ENCODE measurements at places on chromosomes 7 and 10. TPM values are rescaled to one million over a fixed set of nuclear protein-coding genes. Genes with fewer than 3 reads are reported as not detected.
A peak's percentile ranks its signal among the peaks of the same experiment; 100 is the strongest.

GRCh38 chr7:154433632-154434598 is 381.7 kb downstream of the DPP6 start:
- H3K27me3 ChIP-seq, result no peaks in the 10 kb centered on the region
- no peaks in the 10 kb centered on the region for H3K36me3 ChIP-seq
- H3K4me3 ChIP-seq, result no peak overlapping the region

- no peaks in the 10 kb centered on the region for H3K36me3 ChIP-seq
- H3K4me3 ChIP-seq, result no peak overlapping the region
- H3K27ac ChIP-seq, result no peak overlapping the region
Observed at GRCh38 chr10:78780551-78780961, 288.2 kb upstream of the ZMIZ1 start.

DNA sequence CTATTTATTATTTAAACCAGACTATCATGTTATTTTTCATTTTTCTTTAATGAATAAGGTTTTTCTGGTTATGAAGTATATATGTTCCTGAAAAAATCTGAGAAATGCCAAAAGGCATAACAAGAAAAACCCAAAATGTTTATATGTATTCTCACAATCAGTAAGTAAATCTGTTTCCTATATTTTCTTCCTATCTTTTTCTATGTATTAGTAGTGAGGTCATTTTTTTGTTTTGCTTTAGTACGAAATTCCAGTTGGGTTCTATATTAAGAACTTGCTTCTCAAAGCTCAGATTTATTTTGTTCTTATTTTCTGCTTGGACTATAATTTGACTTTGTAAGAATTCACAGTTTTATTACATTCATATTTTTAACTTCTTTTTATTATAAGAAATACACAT is 287.5 kb upstream of the NFE2L3 start:
- H3K27ac ChIP-seq, result no peak overlapping the region
- H3K4me3 ChIP-seq, result no peak overlapping the region
- H3K36me3 ChIP-seq, result peaks cover 2% of the 10 kb centered on the region
- peaks cover 23% of the 10 kb centered on the region for H3K4me1 ChIP-seq

GRCh38 chr10:124091646-124092249 is 1.6 kb downstream of the CHST15 start:
- peaks cover 63% of the 10 kb centered on the region for H3K4me1 ChIP-seq
- H3K36me3 ChIP-seq, result peaks cover 3% of the 10 kb centered on the region
- DNase-seq, result no peak
- H3K27ac ChIP-seq, result peak overlapping the region; percentile 70

HOXA11 gene
- not detected for total RNA-seq

DNA sequence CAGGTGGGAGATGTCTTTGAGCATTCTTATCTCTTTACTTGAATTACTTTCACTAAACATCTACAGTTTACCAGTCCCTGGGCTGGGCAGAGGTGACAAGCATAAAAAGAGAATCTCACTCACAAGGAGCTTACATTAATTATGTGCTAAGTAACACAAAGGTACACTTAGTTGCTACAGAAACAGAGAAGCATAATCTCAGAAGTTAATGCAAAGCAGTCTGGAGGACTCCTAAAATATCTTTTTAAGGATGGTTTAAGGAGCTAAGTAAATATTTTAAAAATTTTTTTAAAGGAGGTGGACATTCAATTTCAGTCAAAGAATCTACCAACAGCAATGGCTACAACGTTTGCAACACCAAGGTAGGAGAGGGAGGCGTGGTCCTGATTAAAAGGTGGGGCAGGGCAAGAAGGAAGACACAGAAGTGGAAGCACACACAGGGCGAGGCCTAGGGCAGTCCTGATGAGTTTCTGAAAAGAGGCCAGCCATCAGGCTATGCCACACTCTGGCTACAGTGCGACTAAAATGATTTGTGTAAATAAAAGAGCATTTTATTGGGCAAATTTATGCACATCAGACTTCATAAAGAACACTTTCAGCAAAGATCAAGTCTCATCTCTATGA is 5.3 kb downstream of the LARP4B start:
- H3K27me3 ChIP-seq, result no peaks in the 10 kb centered on the region
- DNase-seq, result no peak
- H3K36me3 ChIP-seq, result no peaks in the 10 kb centered on the region
- H3K27ac ChIP-seq, result no peak overlapping the region
- peaks cover 51% of the 10 kb centered on the region for H3K4me1 ChIP-seq

DNA sequence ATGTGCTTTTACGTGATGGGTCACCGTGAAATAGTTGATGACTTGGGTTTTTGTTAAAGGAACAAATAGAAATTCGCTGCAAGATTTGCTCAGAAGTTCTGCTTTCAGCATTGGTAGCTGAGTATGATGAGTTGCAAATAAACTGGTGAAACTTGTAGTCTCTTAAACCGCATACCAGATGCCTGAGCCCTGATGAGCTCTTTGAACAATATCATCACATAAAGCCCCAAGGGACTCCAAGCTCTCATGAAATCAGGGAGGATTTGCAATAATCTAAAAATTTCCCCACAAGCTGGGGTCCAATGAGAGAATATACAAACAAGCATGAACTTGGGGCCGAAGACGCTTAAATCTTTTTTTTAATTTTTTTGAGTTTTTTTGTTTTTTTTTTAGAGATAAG is 312.4 kb downstream of the CALN1 start:
- H3K27me3 ChIP-seq, result no peaks in the 10 kb centered on the region
- H3K4me1 ChIP-seq, result no peaks in the 10 kb centered on the region
- H3K4me3 ChIP-seq, result no peak overlapping the region
- no peaks in the 10 kb centered on the region for H3K36me3 ChIP-seq
- DNase-seq, result no peak
- no peak overlapping the region for H3K27ac ChIP-seq

GRCh38 chr7:6159097-6159483 is 113.3 kb downstream of the CYTH3 start:
- H3K27ac ChIP-seq, result peak overlapping the region; percentile 78
- peaks cover 29% of the 10 kb centered on the region for H3K36me3 ChIP-seq
- H3K4me1 ChIP-seq, result peaks cover 6% of the 10 kb centered on the region
- H3K4me3 ChIP-seq, result no peak overlapping the region

DNA sequence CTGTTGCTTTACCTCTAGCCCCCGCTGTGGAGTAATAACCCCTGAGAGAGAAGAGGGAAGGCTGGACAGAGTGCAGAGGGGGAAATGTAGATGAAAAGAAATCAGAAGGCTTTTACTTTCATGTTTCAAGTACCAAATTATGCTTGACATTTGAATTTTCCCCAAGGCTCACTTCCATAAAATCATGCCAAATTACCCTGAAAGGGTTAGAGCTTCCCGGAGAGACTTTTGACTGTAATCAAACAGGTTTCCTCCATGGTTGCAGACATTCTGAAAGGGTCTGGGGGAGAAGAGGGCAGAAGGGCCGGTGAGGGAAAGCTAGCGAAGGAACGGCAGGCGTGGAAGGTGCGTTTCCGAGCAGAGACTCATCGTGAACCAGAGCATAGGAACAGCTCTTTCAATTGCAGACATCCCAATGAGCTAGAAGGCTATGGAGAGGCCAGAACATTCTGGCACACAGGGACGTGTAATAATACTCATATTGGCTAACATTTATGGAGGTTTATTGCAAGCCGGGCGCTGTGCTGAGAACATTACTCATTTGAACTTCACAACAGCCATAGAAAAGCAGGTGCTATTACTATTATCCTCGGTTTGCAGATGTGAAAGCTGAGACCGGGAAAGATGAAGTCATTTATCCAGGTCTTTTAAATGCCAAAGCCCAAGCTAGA is 620.8 kb upstream of the AUTS2 start:
- H3K4me3 ChIP-seq, result no peak overlapping the region
- H3K36me3 ChIP-seq, result no peaks in the 10 kb centered on the region
- DNase-seq, result no peak
- no peak overlapping the region for H3K27ac ChIP-seq
- H3K27me3 ChIP-seq, result peaks cover 4% of the 10 kb centered on the region
- H3K4me1 ChIP-seq, result peaks cover 10% of the 10 kb centered on the region

GRCh38 chr10:97631098-97631497 is 2.2 kb downstream of the MORN4 start:
- no peak overlapping the region for H3K27ac ChIP-seq
- no peaks in the 10 kb centered on the region for H3K27me3 ChIP-seq
- H3K4me1 ChIP-seq, result peaks cover 16% of the 10 kb centered on the region
- no peaks in the 10 kb centered on the region for H3K36me3 ChIP-seq
- no peak overlapping the region for H3K4me3 ChIP-seq
- no peak for DNase-seq

DNA sequence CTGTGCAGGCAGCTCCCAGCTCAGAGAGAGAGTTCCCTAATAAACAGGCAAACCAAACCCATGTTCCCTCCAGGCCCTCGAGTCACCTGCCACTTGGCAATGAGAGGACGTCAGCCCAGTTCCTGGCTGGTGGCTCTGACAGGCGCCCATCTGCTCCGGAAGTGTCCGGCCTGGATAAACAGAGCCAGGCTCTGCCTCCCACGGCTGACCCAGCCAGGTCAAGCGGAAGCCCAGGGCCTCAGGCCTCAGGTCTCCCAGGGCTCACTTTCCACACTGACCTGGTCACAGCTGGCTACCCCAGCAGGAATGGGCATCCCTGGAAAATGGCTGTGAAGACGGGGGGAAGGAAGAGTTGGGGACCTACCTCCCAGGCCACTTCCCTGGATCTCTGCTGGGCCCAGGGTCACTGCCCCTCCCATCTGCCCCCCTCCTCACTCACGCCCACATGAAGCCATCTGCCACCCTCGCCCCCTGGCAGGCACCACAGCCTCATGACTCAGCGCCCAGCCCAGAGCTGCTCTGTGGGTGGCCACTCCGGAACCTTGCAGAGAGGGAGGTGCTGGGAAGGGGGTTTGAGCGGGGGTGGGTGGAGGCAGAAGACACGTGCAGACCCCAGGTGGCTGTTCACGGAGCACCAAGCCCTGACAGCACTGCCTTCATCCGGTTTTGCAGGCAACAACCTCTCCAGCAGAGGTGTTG is 37.4 kb upstream of the DUSP5 start:
- peak overlapping the region; percentile 76 for H3K27ac ChIP-seq
- H3K27me3 ChIP-seq, result no peaks in the 10 kb centered on the region
- no peak overlapping the region for H3K4me3 ChIP-seq
- DNase-seq, result peak; percentile 88
- H3K36me3 ChIP-seq, result no peaks in the 10 kb centered on the region

DNA sequence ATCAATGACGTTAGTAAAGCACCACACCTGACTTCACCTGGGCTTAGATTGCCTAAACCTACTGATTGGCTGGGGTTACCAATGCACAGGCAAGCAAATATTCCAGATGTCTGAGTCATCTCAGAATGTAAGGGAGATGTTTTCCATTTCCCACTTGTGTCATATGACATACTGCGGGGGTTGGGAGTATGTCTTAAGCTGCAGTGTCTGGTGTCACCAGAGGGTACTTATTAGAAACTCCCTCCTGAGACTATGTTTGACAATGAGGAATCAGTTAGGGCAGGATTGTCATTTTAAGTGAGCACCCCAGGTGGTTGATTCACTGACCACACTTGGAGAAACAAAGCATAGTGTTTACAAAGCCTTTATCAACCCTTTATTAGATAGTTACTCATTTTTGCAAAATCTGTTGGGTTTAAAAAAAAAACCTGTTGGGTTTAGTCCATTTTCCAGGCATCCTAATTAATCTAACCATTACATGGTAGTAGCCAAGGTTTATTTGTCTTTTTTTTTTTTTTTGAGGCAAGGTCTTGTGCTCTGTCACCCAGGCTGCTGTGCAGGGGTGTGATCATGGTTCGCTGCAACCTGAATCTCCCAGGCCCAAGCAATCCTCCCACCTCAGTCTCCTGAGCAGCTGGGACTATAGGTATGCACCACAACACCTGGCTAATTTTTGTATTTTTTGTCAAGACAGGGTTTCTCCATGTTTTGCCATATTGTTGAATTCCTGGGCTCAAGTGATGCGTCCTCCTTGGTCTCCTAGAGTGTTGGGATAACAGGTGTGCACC is 72.5 kb downstream of the CDK6 start:
- H3K27me3 ChIP-seq, result no peaks in the 10 kb centered on the region
- H3K4me3 ChIP-seq, result no peak overlapping the region
- H3K4me1 ChIP-seq, result peaks cover 82% of the 10 kb centered on the region

WDR37 gene
- total RNA-seq, result 13.6 TPM

GRCh38 chr10:21355591-21356011 is 169.9 kb downstream of the SKIDA1 start:
- no peaks in the 10 kb centered on the region for H3K27me3 ChIP-seq
- H3K36me3 ChIP-seq, result no peaks in the 10 kb centered on the region
- H3K27ac ChIP-seq, result no peak overlapping the region
- H3K4me3 ChIP-seq, result no peak overlapping the region
- DNase-seq, result no peak

PRLHR gene
- total RNA-seq, result not detected

CFAP70 gene
- 0.86 TPM for total RNA-seq

DNA sequence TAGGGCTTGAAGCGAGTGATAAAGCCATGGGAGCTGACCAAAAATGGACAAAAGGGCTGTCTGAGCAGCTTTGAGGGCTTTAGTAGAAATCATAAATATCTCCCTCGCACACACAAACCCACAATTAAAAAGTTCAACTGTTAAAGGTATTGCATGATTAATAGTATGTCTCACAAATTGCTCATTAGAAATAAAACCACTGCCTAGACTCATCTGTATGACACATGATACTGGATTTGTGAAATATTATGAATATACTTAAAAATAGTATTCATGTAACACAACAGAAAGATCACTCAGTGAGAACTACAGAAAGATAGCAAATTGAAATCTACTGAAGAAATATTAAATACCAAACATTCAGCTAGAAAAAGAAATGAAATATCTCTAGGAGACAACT is 11.9 kb upstream of the PTPN12 start:
- H3K36me3 ChIP-seq, result no peaks in the 10 kb centered on the region
- no peak overlapping the region for H3K4me3 ChIP-seq
- no peaks in the 10 kb centered on the region for H3K27me3 ChIP-seq
- no peaks in the 10 kb centered on the region for H3K4me1 ChIP-seq
- no peak overlapping the region for H3K27ac ChIP-seq

RAMP3 gene
- total RNA-seq, result not detected

FBXL13 gene
- 0.83 TPM for total RNA-seq

GRCh38 chr10:74081192-74081803 is 69.3 kb downstream of the AP3M1 start:
- no peaks in the 10 kb centered on the region for H3K27me3 ChIP-seq
- no peak for DNase-seq
- no peak overlapping the region for H3K4me3 ChIP-seq
- H3K36me3 ChIP-seq, result peaks cover 16% of the 10 kb centered on the region
- peak overlapping the region; percentile 90 for H3K27ac ChIP-seq

DNA sequence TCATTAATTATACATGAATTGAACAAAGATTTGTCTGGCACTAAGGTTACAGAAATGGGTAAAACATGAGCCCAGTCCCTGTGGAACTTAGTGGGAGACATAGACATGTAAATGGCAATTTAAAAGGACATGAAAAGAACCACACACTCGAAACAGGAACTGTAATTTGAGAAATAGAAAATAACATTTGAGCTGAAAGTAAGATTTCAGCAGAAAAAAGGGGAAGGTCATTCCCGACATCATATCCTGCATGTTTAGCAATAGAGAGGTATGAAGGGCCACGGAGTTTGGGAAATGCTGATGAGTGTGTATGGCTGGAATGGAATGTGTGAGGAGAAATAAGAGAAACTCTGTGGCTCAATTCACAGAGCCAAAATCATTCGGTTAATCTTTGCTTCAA is 175.4 kb upstream of the AHR start:
- no peak for DNase-seq
- peak overlapping the region; percentile 49 for H3K4me3 ChIP-seq
- no peaks in the 10 kb centered on the region for H3K36me3 ChIP-seq
- peaks cover 21% of the 10 kb centered on the region for H3K4me1 ChIP-seq

GRCh38 chr10:16611037-16611436 is 89.4 kb upstream of the C1QL3 start:
- no peak for DNase-seq
- H3K36me3 ChIP-seq, result peaks cover 3% of the 10 kb centered on the region
- no peaks in the 10 kb centered on the region for H3K4me1 ChIP-seq
- no peak overlapping the region for H3K27ac ChIP-seq
- no peaks in the 10 kb centered on the region for H3K27me3 ChIP-seq
- H3K4me3 ChIP-seq, result no peak overlapping the region

- no peaks in the 10 kb centered on the region for H3K27me3 ChIP-seq
- no peak for DNase-seq
- H3K27ac ChIP-seq, result no peak overlapping the region
- H3K4me3 ChIP-seq, result no peak overlapping the region
- no peaks in the 10 kb centered on the region for H3K36me3 ChIP-seq
- no peaks in the 10 kb centered on the region for H3K4me1 ChIP-seq
Observed at GRCh38 chr7:156629873-156630272, 10.7 kb upstream of the RNF32 start.

All from osteocyte (in vitro differentiated cells).